ENCODE measurements at places on chromosomes 11 and 22. TPM values are rescaled to one million over a fixed set of nuclear protein-coding genes. Genes with fewer than 3 reads are reported as not detected.

The OR51B2 gene
- total RNA-seq, result not detected

The DUSP8 gene
- 0.32 TPM for total RNA-seq

The KCNK4 gene
- under 0.01 TPM for total RNA-seq

The OR8G1 gene
- not detected for total RNA-seq

The GPHA2 gene
- total RNA-seq, result not detected

The PNPLA3 gene
- total RNA-seq, result 4.4 TPM

The OR10A2 gene
- not detected for total RNA-seq

The TENM4 gene
- total RNA-seq, result 2.3 TPM

The SLC6A5 gene
- total RNA-seq, result not detected

The OTUB1 gene
- total RNA-seq, result 59.4 TPM

The LSP1 gene
- total RNA-seq, result not detected

The MIOX gene
- not detected for total RNA-seq

The OVOL1 gene
- not detected for total RNA-seq

The VPS26B gene
- 37.2 TPM for total RNA-seq
